Hepatocyte (in vitro differentiated cells): ENCODE measurements at places on chromosomes 2 and 18. TPM values are rescaled to one million over a fixed set of nuclear protein-coding genes. Genes with fewer than 3 reads are reported as not detected.

DNA sequence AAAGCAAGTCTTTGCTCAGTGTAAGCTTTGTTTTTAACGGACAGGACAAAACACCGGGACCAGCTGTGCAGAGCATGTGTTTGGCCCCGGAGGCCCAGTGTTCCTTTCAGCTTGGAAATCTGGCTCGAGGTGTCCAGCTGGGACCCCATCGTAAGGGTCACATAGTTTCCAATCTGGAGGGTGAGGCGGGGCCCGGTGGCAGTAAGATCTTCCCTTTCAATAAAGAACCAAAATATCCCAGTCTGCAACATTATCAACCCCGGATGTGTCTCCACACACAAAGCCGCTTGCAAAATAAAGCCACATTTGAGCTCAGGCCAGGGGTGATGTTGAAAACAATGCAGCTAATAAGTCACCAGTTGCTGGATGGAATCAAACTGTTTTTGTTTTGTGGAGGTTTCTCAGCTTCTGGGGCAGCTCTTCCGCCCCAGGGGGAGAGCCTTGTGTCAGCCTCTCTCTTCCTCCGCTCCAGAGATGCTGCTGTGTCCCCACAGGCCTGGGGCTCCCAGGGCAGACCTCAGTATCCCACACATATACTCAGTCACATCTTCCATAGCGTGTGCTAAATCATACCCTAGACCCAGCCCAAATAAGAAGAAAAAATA lies 138.6 kb upstream of the GLI2 start:
- no peak overlapping the region for H3K27ac ChIP-seq
- H3K4me1 ChIP-seq = no peaks in the 10 kb centered on the region
- DNase-seq = no peak
- no peaks in the 10 kb centered on the region for H3K36me3 ChIP-seq
- no peaks in the 10 kb centered on the region for H3K27me3 ChIP-seq
- no peak overlapping the region for H3K4me3 ChIP-seq

GRCh38 chr2:228681426-228681825 lies 499.9 kb upstream of the SPHKAP start:
- no peaks in the 10 kb centered on the region for H3K36me3 ChIP-seq
- H3K4me1 ChIP-seq = no peaks in the 10 kb centered on the region
- DNase-seq = peak; percentile 62
- H3K27ac ChIP-seq = no peak overlapping the region
- no peaks in the 10 kb centered on the region for H3K27me3 ChIP-seq
- H3K4me3 ChIP-seq = no peak overlapping the region

Gene UGT1A3
- total RNA-seq = not detected in 2 replicates

Gene SAG
- 0.47 TPM in 1 of 2 replicates, not detected in the other for total RNA-seq

DNA sequence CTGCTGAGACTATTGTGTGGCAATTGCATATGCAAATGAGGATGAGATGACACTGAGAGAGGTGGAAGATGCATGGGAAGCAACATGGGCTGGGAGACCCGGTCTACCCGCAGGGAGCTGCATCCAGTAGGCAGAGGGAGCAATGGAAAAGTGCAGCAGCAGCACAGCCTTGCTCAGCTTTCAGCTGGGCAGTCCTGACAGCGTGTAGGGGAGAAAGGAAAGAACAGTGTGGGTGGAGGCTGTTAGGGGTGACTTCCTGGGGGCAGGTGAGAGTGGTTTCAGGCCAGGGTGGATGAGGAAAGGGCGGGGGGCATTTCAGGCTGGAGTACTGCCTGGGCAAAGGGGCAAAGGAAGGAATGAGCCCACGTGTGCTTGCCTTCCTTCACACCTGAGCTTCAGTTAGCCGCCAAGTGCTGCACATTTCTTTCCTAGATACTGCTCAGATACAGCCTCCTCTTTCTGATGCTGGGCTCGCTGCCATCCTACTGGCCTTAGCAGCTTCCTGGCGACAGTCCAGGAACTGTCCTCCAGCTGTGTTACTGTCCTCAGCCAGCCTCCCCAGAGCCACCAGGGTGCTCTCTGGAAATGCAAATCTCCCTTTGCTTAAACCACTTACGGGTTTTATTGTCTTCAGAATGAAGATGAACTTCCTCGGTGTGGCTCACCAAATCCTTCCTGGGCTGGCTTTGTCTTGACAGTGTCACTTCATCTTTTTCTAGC lies 276.3 kb downstream of the TSN start:
- peaks cover 5% of the 10 kb centered on the region for H3K27me3 ChIP-seq
- no peaks in the 10 kb centered on the region for H3K36me3 ChIP-seq
- no peak for DNase-seq
- no peaks in the 10 kb centered on the region for H3K4me1 ChIP-seq

GRCh38 chr2:152611458-152612231 lies 105.6 kb downstream of the PRPF40A start:
- peaks cover under 1% of the 10 kb centered on the region for H3K4me1 ChIP-seq
- H3K27ac ChIP-seq = peak overlapping the region; percentile 15
- H3K36me3 ChIP-seq = no peaks in the 10 kb centered on the region

Gene MARCO
- 0.10 TPM in 1 of 2 replicates, not detected in the other for total RNA-seq

DNA sequence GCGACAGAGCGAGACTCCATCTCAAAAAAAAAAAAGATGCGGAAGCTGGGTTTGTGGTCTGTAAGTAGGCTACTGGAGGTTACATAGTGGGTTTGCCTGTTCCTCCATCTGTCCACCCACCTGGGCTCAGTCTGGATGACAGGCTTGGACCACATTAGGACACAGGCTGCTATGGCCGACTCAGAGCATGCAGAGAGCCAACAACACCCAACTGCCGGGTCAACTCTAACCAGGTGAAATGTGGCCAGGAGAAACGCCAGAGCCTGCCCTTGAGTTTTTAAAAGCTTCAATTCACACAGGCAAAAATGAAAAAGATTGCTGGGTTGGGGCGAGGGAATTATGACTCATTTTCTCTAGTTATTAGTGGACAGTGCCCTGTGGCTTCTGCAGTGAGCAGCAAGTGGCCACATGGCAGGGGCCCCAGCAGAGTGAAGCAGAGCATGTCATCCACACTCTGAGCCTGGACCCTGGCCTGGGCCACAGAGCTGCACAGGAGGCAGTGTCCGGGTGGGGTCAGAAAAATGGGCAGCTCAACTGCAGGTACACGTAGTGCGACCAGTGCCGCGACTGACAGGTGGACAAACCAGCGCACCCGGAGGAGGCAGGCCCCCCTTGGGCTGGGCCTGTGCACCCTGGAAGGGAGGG lies 67.4 kb downstream of the BIN1 start:
- H3K27ac ChIP-seq = no peak overlapping the region
- no peaks in the 10 kb centered on the region for H3K27me3 ChIP-seq
- H3K36me3 ChIP-seq = no peaks in the 10 kb centered on the region
- DNase-seq = no peak
- H3K4me3 ChIP-seq = no peak overlapping the region

DNA sequence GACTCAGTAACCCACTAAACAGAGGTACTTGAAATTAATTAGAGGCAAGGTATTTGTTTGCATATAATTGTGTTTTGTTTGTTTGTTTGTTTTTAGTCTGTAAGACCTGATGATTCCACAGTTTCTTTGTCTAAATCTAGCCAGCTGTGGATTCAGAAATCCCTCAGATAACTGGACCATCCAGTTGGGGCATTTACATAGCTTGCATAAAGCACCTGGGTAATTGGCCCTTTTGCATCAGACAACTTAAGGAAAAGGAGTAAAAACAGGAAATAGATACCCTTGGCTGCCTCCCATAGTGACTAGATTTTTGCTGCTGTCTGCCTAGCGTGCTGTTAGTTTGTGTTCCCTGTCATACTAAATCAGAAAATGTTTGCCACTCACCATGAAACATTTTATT lies 46.6 kb upstream of the XIRP2 start:
- H3K4me3 ChIP-seq = no peak overlapping the region
- no peak for DNase-seq
- no peaks in the 10 kb centered on the region for H3K27me3 ChIP-seq
- H3K4me1 ChIP-seq = no peaks in the 10 kb centered on the region
- H3K27ac ChIP-seq = no peak overlapping the region

GRCh38 chr18:3499501-3499900 lies 49.5 kb downstream of the TGIF1 start:
- peak overlapping the region; percentile 16 for H3K4me3 ChIP-seq
- no peak for DNase-seq
- H3K27ac ChIP-seq = no peak overlapping the region

Gene EGR4
- total RNA-seq = 0.23 TPM in 1 of 2 replicates, not detected in the other

Gene SLC30A3
- 0.20 TPM in 1 of 2 replicates, not detected in the other for total RNA-seq

Gene NEMP2
- total RNA-seq = 8.1 and 9.9 TPM in 2 replicates

Gene EDAR
- 0.12 and 0.20 TPM in 2 replicates for total RNA-seq

DNA sequence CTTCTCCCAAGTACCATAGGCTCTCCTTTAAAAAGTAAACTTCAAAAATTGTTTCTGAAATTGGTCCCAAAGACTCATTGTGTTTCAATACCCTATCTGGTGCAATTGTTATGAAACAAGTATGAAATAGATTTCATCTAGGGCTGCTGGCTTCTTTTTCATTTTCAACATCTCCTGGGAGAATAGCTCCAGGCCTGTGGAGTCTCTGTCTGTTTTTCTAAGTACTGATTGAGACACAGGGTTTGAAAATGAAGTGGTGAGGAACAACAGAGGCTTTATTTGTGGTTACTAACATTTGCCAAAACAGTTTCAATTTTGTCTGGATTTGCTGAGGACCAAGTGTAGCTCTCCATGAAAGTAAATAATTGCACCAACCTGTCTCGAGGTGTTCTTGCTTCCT lies 315.9 kb upstream of the LRATD1 start:
- no peak overlapping the region for H3K27ac ChIP-seq
- no peaks in the 10 kb centered on the region for H3K36me3 ChIP-seq
- no peaks in the 10 kb centered on the region for H3K27me3 ChIP-seq

DNA sequence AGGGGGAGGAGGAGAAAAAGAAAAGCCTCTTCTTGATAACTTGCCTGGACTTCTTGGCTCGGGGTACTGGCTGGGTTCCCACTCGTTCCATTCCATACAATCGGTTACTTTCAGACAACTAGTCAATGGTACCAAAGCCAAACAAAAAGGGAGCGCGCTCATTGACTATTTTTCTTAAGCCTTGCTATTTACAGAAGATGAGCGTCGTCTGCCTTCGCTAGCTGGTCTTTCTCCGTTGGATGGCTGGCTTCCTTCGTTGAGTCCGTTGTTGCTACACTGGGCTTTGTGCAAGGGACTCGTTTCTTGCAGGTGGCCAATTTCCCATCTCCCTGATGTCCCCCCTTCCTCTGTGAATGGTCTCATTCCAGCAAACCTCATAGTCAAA lies 260.4 kb downstream of the ZNF516 start:
- no peaks in the 10 kb centered on the region for H3K36me3 ChIP-seq
- H3K27ac ChIP-seq = no peak overlapping the region
- H3K27me3 ChIP-seq = no peaks in the 10 kb centered on the region
- H3K4me3 ChIP-seq = no peak overlapping the region

DNA sequence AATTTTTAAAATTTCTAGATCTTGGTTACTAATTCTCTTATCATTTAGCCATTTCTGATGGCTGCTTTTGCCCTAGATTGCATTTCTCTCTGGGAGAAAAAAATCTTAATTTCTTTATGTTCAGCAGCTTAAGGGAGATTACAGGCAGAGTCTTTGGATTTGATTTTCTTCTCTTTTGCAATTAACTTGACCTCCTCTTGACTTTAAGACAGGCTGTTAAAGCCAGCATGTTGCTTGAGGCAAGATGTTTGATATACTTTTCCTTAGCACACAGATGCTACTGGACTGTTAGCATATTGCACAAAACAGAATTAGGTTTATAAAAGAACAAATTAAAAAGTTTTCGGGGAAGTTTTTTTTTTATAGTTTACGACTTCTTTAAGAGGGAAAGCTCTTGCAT lies 50.0 kb downstream of the XRCC5 start:
- H3K4me1 ChIP-seq = no peaks in the 10 kb centered on the region
- no peak for DNase-seq
- H3K27ac ChIP-seq = no peak overlapping the region
- H3K36me3 ChIP-seq = no peaks in the 10 kb centered on the region

DNA sequence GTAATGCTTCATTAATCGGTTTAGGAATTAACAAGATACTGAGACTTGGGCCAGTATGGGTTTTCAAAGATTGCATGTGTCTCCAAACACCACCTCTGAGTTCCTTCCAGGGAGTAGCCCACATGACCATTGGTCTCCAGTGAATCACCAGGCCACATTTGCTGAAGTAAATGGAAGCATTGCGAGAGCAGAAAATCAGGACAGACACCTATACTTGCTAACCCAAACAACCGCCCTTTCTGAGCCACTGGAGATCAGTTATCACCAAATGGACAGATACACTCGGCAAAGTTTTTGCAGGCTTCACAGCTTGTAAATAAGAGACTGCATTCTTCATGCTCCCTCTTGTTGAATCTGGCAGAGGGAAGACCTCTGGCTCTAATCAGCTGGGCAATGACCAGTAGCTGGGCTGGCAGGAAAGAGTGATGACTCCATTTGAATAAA lies 40.9 kb downstream of the GATA6 start:
- no peaks in the 10 kb centered on the region for H3K27me3 ChIP-seq
- H3K4me1 ChIP-seq = peaks cover 16% of the 10 kb centered on the region
- DNase-seq = peak; percentile 68
- no peak overlapping the region for H3K4me3 ChIP-seq
- no peaks in the 10 kb centered on the region for H3K36me3 ChIP-seq

Gene TYMS
- total RNA-seq = 15.1 and 16.9 TPM in 2 replicates

GRCh38 chr18:43847164-43848091 lies 570.1 kb upstream of the SYT4 start:
- H3K4me3 ChIP-seq = no peak overlapping the region
- peaks cover 7% of the 10 kb centered on the region for H3K4me1 ChIP-seq

Gene SLC23A3
- total RNA-seq = 1.4 and 1.5 TPM in 2 replicates

DNA sequence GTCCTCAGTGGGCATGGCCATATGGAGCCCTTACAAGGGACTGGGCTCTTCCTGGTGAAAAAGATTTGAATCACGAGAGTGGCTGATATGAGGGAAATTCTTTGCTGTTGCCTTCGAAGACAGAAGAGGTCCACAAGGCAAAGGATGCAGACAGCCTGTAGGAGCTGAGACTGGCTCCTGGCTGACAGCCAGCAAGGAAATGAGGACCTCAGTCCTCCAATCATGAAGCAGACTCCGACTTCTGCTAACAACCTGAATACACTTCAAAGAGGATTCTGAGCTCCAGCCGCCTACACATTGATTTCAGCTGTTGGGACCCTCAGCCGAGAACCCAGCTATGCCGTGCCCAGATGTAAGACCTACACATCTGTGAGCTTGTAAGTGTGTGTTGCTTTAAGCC lies 3.0 kb upstream of the ST8SIA5 start:
- no peaks in the 10 kb centered on the region for H3K36me3 ChIP-seq
- H3K27me3 ChIP-seq = peaks cover 74% of the 10 kb centered on the region
- H3K27ac ChIP-seq = no peak overlapping the region
- no peak for DNase-seq
- H3K4me3 ChIP-seq = no peak overlapping the region
- H3K4me1 ChIP-seq = peaks cover 9% of the 10 kb centered on the region

DNA sequence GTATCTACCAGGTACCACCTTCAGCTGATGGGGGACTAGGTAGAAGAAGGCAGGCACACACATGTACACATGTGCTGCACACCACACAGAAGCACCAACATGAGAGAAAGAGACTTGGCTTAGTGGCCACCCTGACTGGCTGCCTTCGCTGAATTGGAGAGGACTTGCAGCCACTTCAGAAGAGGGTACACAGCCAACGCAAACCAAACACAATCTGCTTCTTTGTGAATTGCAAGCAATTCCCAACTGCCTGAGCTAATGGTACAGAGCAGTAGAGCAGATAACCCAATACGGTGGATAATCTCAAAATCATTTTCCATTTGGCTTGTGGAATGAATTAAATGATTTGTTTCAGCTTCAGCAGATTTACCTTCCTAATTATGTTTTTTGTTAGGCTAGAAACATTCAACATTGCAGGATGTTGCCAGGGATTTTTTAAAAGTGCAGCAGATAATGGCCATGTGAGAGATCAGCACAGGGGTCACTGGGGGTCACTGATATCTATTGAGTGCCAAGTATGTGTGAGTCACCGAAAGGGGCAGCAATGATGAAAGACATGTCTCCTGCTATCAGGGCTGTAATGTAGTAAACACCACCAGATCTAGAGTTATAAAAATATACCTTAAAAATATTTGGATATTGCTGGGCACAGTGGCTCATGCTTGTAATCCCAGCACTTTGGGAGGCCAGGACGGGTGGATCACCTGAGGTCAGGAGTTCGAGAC lies 652.6 kb downstream of the BCL11A start:
- H3K36me3 ChIP-seq = no peaks in the 10 kb centered on the region
- H3K4me1 ChIP-seq = no peaks in the 10 kb centered on the region
- no peaks in the 10 kb centered on the region for H3K27me3 ChIP-seq
- no peak for DNase-seq
